ENCODE measurements at places on chromosomes 2 and 18.

- DNase-seq: peak; percentile 17
Measured at GRCh38 chr18:51153659-51154371, 43.7 kb downstream of the MEX3C start.

DNA sequence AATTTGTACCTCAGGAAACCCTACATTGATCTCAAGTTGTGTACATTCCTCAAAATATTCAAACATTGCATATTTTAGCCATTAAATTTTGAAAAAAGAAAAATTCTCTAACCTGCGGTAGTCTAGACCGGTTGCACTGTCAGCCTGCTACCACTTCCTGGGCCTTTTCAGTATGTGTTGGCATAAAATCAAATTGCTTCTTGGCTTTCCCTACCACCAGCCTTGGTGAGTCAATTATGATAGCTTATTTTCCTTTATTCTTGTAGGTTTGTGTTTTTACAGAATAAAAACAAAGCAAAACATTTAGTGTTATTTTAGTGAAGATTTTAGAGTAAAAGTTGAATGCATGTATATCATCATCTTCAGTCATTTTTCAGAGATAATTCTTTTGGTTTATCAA, 61.2 kb downstream of the FAM171B start:
- DNase-seq: no peak

DNA sequence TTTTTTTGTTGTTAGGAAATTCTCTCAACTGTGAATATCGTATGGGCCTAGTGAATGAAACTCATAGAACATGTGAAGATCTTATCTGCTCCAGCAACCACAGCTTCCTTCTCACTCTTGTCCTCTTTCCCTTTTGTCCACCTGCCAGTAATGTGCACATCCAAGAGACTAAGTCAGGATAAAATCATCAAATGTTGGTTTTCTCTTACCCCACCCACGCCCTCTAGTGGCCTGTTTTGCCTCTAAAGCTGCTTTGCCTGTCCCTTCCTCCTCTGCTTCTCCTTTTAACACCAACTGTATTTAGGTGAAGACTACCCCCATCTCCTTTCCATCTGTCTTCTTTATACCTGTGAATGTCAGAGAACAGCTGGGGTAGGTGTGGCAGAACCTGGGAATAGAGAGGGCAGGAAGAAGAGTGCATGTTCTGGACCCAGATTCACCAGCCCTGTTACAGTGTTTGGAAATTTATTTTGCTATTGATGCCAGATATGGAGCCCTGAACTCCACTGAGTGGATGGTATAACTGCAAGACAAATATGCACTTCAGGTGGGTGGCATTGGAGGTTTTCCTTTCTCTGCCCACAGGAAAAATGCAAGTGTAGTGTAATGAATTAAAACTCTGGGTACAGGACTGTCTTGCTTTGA, 8.4 kb upstream of the MGAT5 start:
- DNase-seq: peak; percentile 60

GRCh38 chr2:188668017-188668680, 306.0 kb upstream of the COL3A1 start:
- DNase-seq: no peak

DNA sequence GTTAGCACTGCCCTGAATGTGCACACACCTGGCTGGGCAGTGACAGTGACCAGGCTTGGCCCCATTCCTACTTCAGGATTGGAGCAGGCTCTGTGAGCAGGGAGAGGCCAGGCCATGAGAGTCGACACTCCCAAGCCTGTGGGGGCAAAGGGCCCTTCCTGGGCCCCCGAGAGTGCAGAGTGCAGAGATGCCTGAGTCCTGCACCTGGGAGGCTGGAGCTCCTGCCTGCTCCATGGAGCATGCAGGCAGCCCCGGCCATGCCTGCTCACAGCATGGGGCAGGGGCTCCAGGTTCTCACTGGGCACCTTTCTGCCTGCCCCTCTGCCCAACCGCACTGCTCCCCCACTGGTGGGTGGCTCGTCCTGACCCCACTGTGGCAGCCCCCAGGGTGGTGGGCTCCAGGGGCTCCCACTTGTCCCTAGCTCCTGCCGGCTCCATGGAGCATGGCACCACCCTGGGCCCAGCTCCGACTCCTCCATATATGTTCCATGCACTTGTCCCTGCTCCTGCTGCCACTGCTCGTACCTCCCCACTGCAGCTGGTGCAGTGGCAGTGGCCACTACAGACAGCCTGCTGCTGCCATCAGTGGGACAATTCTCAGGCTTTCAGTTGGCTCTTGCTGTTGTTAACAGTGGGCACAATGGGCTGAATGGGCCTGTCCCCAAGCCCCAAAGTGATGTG, 282.0 kb downstream of the RPRM start:
- no peak for DNase-seq

DNA sequence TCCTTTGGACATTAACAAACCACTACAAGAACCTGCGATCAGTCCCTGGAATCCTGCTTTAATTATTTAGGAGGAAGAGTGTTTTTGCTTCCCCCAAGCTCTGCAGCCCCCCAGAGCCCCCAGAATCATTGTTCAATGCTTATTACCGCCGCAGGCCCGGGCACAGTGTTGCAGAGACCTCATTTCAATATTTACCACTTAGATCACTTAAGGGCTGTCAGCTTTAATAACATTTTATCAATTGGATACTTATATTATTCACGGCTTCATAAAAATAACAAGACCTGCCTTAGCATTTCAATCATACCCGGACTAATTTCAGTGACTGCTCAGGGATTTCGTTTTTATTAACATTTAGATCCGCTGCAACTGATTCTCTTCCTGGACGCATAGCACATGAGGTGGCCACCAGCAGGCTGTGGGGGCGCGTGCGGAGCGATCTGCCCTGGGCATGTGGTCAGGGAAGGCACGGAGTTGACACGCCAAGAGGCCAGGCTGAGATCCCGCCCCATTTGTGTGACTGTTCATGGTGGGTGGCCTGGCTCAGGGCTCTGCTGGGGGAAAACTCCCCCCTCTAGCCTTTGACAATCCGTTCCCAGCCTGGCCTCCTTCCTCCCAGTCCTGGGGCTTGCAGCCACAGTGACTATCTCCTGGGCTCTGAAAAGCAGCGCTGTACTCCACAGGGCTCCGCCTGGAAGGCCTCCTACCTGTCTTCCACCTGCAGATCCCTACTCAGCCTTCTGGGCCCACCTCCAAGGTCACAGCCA, 267.6 kb downstream of the SRBD1 start:
- DNase-seq: no peak

- DNase-seq: no peak
Measured at GRCh38 chr2:220455351-220455990, 828.0 kb downstream of the SLC4A3 start.

- no peak for DNase-seq
Measured at GRCh38 chr18:28331551-28331950, 154.6 kb upstream of the CDH2 start.

DNA sequence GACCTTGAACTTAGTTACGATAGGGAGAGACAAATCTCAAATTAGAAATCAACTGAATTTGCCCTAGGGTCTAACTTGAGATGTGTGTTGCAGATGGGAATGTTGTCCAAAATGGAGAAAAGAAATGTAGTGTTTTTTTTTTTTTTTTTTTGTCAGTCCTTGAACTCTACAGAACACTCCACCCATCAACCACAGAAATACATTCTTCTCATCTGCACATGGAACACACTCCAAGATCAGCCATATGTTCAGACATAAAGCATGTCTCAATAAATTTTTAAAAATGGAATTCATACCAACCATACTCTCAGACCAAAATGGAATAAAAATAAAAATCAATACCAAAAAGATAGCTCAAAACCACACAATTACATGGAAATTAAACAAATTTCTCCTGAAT, 526.5 kb downstream of the FBXO15 start:
- no peak for DNase-seq

DNA sequence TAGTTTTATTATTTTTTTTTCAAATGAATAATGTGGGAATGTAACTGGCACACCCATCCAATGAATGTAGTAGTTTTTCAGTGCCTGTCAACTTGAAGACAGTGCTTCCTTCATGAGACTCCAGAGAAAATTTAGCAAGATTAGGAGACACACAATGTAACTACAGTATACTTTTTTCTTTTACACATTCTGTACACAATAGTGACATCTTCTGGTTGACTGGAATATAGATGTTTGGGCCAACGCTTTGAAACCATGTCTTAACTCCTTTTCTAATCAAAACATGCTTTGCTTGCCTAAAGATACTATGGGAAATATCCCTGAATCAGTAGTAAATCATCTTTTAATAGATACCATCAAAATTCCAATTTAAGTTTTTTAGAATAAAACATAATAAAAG, 229.5 kb upstream of the ZC3H15 start:
- DNase-seq: no peak

DNA sequence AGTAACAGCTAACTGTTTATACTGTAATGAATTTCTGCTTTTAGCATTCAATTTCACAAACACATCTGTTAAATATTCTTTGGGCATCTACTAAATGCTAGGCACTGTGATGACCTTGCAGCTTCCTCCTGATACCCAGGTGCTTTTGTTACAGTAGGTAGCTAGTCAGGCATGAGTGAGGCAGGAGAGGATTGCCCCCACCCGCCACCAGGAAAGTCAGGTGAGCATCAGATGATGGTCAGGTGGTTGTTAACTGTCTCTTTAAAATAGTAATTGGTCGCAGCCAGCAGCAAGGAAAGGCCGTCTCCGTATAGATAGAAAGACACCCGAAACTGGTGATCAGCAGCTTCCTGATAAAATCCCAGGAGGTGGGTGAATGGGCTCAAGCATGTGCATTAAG, 255.6 kb downstream of the PIEZO2 start:
- DNase-seq: no peak

DNA sequence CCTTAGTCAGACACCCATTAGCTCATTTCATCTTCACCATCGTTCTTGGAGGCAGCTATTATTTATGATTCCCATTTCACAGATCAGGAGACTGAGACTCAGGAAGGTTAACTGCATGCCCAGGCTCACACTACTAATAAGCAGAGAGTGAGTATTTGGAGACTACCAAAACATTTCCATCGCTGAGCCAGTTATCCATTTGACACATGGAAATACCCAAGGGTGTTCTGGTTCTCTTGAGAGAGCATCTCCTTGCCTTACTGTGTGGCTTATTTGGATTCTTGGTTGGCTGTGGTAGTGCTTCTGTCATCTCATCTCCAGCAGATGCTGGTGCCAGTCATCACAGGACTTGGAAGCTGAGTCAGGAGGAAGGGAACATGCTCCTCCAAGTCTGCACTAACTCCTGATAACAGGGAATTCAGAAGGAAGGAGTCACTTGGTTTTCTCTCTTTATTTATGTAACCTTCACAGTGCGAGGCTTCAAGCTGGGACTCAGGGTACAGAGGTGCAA, 55.2 kb downstream of the RASGRP3 start:
- DNase-seq: no peak

- no peak for DNase-seq
Measured at GRCh38 chr2:188984065-188984491, 9.9 kb downstream of the COL3A1 start.

DNA sequence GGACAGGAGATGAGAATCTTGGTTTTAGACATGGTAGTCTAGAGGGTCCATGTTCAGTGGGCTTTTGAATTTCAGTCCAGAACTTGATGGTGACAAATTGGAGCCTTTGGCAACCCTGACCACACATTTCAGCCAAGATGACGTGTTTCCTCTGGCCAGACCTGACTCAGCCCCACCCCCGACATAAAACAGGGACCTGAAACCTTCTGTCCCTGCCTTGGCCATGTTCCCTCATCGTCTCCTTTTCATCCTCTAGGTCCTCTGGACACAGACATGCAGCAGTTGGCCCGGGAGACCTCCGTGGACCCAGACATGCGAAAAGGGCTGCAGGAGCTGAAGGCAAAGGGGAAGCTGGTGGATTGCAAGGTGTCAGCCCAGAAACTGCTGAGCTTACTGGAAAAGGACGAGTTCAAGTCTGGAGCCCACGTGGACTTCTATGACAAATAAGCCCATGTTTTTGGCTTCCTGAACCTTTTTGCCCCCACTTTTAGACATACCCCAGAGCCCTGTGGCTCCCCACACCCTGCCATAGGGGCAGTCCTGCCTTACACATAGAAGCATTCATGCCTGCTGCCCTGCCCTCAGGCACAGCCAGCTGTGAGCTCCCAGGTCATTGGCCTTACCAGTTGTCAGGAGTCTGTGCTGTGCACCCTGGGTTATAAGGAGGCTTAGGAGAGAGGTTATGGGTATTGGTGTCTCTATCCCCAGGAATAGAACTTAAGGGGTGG, 4.0 kb downstream of the SPR start:
- no peak for DNase-seq

DNA sequence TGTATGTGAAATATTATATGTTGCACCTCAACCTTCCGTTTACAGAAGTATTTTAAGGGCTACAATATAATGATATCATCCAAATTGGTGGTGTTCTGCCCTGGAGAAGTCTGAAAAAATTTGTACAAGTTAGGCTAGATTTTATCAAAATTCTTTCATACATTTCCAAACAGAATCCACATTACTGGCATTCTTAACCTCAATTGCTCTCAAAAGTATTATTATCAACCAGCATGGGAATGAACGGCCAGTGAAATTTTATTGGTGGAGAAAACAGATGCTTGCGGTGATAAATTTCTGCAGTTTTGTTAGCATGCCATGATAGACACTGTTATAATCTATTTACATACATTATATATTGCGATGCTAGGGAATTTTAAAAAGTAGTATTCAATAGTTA, 88.3 kb upstream of the TFPI start:
- no peak for DNase-seq

DNA sequence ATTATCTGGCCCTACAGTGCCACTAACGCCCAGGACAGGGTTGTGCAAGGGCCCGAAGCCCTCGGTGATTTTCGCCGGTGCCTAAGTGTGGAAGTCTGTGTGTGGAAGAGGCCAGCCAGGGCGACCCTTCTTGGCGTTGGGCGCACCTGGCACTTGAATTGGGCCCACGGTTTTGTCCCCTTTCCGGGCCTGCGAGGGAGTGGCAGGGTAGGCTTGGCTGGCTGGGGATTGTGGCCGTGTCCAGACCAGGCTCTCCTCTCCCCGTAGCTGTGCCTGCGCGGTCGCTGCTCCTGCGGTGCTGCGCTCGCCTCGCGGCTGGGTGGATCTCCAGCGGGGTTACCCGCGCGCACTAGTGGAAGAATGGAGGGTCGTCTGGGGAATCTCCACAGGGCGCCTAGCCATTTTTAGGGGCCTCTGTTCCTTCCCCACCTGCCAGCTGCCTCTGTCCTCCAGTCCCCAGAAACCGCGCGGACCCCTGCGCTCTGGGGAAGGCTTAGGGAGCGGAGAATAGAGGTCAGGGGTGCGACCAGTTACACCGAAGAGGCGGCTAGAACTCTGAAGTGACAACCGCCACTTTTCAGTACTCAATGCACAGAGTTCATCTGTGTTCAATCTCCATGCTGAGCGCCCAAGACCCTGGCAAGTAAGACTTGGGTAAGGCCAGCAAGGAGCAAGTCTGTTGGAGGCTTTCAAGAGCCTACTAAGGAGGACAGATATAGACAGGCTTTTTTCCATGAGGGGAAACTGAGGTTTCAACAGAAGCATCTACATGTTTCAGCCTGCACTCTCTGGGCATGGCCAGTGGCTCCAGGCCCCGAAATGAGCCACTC, 16.0 kb downstream of the EVX2 start:
- DNase-seq: no peak

DNA sequence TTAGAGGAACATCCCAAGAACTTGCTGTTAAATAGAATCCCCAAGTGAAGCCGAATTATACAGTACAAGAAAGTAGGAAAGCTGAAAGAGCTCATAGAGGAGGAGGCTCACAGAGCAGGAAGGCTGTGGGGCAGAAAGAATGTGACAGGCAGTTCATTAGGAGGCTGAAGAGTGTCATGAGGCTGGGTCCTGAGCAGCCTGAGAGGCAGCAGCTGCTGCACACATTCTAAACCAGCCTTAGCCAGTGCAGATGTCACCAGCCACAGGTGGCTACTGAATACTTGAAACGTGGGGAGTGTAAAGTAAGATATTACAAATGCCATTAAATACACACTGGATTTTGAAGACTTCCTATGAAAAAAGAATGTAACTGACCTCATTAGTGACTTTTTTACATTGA, 490.2 kb upstream of the KLHL29 start:
- no peak for DNase-seq

- no peak for DNase-seq
Measured at GRCh38 chr2:176164611-176165369, 7.7 kb downstream of the HOXD3 start.
